ENCODE measurements at places on chromosomes 3 and 15. TPM values are rescaled to one million over a fixed set of nuclear protein-coding genes. Genes with fewer than 3 reads are reported as not detected.

Gene SNX22
- total RNA-seq: not detected

Gene ROPN1B
- total RNA-seq: not detected

GRCh38 chr15:75653347-75653913, 5.7 kb downstream of the SNX33 start:
- H3K4me1 ChIP-seq: peaks cover 87% of the 10 kb centered on the region
- H3K27ac ChIP-seq: peak overlapping the region; percentile 97
- DNase-seq: no peak
- H3K27me3 ChIP-seq: no peaks in the 10 kb centered on the region

GRCh38 chr3:49025005-49025792, 3.3 kb downstream of the NDUFAF3 start:
- H3K4me3 ChIP-seq: no peak overlapping the region
- H3K4me1 ChIP-seq: peaks cover 59% of the 10 kb centered on the region
- no peak for DNase-seq
- H3K36me3 ChIP-seq: peaks cover 48% of the 10 kb centered on the region
- H3K27ac ChIP-seq: no peak overlapping the region
- no peaks in the 10 kb centered on the region for H3K27me3 ChIP-seq

- peak; percentile 12 for DNase-seq
- H3K4me3 ChIP-seq: no peak overlapping the region
These were observed 84.6 kb downstream of the ANO10 start for GRCh38 chr3:43537225-43537624.

DNA sequence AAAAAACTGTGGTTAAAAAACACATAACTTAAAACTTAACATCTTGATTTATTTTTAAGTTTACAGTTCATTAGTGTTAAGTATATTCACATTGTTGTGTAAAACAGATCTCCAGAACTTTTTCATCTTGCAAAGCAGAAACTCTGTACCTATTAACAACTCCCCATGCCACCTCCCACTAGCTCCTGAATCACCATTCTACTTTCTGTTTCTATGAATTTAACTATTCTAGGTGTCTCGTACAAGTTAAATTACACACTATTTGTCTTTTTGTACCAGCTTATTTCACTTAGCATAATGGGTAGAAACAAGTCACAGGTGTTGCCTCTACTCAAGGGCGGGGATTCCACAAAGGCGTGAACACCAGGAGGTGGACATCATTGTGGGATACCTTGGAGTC, 43.2 kb downstream of the CRTC3 start:
- no peaks in the 10 kb centered on the region for H3K27me3 ChIP-seq
- no peak overlapping the region for H3K27ac ChIP-seq
- DNase-seq: no peak
- H3K4me3 ChIP-seq: no peak overlapping the region

- H3K4me3 ChIP-seq: no peak overlapping the region
- H3K4me1 ChIP-seq: no peaks in the 10 kb centered on the region
- H3K27ac ChIP-seq: no peak overlapping the region
- H3K27me3 ChIP-seq: no peaks in the 10 kb centered on the region
These were observed 18.2 kb downstream of the CSNK1G1 start for GRCh38 chr15:64337761-64338160.

GRCh38 chr3:154102225-154102624, 19.0 kb upstream of the ARHGEF26 start:
- no peaks in the 10 kb centered on the region for H3K36me3 ChIP-seq
- H3K4me3 ChIP-seq: no peak overlapping the region
- no peaks in the 10 kb centered on the region for H3K27me3 ChIP-seq
- no peak for DNase-seq
- peaks cover 5% of the 10 kb centered on the region for H3K4me1 ChIP-seq

DNA sequence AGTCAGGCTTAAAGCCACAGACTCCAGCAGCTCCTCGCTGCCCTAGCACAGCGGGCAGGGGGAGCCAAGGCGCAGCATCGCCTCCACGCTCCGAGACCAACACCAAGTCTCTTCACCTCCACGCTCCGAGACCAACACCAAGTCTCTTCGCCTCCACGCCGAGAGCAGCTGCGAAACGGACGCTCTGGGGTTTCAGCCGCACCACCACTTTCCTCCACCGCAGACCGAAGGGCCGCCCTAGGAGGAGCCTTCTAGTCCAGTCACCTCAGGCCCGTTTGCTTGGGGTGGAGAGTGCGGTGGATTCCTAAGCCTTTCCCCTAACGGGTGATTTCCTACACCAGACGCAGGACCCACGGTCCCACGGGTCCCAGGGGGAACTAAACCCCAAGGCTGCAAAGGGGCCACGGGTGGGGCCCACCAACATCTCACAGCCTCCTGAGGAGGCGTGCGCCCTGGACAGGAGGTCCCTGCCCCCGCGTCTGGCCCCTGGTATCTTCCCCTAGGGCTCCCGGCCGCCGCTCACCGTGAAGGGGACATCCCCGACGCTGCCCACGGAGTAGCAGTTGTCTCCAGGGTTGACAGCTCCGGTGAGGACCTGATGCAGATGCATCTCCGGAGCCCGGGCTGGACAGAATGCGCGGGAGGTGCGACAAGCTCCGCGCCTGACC, 501 bp downstream of the DMXL2 start:
- no peaks in the 10 kb centered on the region for H3K36me3 ChIP-seq
- peak overlapping the region; percentile 86 for H3K27ac ChIP-seq
- peaks cover 43% of the 10 kb centered on the region for H3K4me1 ChIP-seq
- no peaks in the 10 kb centered on the region for H3K27me3 ChIP-seq
- peak overlapping the region; percentile 95 for H3K4me3 ChIP-seq

DNA sequence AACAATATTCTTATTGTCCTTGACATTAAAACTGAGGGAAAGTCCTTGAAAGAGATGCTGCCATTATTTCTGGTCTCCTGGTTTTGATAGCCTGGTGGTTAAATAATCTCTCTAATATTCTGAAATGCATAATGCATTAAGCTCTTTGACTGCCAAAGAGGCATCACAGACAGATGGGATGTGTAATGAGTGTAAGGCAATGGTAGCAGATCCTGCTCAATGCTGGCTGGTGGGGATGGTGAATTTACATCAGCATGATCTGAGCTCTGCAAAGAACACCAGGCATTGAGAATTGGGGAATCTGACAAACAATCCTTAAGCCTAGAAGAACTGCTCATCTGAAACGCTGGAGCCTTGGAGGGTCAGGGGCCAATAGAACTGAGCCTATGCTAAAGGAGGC, 528.6 kb upstream of the LMCD1 start:
- peaks cover 9% of the 10 kb centered on the region for H3K4me1 ChIP-seq
- H3K36me3 ChIP-seq: no peaks in the 10 kb centered on the region
- no peaks in the 10 kb centered on the region for H3K27me3 ChIP-seq
- no peak overlapping the region for H3K27ac ChIP-seq
- no peak overlapping the region for H3K4me3 ChIP-seq
- peak; percentile 11 for DNase-seq

DNA sequence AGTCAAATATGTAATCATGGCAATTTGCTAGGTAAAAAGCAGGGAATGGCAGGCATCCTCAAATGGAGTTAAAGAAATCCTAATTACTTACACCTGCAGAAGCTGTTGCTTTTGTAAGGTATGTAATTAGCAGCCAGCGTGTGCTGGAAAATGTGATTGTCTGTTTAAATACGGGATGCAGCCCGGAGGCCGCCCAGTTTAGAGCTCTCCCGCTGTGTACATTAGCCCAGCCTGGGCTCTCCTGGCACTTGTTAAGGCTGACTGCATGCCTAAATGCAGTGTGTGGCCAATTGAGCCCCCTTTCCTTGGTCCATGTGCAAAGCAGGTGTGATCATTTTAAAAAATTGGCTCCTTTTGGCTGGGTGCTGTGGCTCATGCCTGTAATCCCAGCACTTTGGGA, 9.0 kb downstream of the DPH3 start:
- no peak overlapping the region for H3K4me3 ChIP-seq
- peaks cover 27% of the 10 kb centered on the region for H3K36me3 ChIP-seq
- H3K4me1 ChIP-seq: peaks cover 20% of the 10 kb centered on the region
- no peak overlapping the region for H3K27ac ChIP-seq
- no peak for DNase-seq
